ENCODE measurements at places on chromosomes 12 and 14.

DNA sequence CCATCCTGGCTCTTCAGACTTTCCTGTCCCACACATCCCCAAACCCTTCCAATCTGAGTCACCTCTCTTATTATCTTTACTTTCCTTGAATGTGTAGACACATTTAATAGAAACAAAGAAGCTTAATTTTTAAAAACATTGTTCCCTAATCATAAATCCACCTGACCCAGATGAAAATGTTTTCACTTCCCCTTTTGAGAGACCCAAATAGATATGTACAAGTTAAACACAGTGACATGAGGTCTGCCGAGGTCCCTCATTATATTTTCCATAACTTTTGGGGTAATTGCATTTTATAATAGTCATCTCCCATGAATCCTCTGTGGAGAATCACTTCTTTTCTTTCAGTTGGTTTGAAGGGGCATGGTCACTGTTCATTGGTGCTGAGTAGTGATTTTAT, 191.1 kb downstream of the GRIN2B start:
- H3K27me3 ChIP-seq: no peaks in the 10 kb centered on the region
- no peaks in the 10 kb centered on the region for H3K4me1 ChIP-seq
- H3K36me3 ChIP-seq: no peaks in the 10 kb centered on the region
- DNase-seq: no peak

- no peaks in the 10 kb centered on the region for H3K36me3 ChIP-seq
- peaks cover 31% of the 10 kb centered on the region for H3K4me1 ChIP-seq
- H3K4me3 ChIP-seq: no peak overlapping the region
Measured at GRCh38 chr14:99685596-99685995, 1.5 kb downstream of the CYP46A1 start.

DNA sequence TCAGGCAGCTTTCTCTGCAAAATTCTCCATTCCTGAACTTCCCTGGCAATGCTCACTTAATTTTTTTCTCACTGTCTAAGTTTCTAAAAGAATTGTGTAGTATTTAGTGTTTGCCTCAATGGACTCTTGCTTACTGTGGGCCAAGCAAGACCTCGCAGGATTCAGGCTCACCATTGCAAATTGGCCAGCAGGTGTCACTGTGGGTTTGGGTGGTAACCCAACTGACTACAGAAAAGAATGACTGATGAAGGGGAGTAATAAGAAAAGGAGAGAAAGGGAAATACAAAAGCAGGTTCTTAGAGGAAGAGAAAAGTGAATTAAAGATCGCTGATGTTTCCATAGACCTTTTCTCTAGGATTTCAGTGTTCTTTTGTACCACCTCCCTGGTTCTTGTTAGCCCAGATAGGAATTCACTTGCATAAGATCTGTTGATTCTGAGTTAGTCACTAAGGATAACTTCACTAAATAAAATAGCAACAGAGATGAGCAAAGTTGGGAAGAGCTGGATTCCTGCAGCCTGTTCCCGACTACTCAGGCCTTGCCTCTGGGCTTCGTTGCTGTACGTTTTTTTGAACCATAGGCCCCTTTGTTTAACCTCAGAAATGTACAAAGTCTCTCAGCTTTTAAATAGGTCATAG, 386.5 kb upstream of the DDHD1 start:
- no peaks in the 10 kb centered on the region for H3K36me3 ChIP-seq
- no peak overlapping the region for H3K4me3 ChIP-seq
- DNase-seq: peak; percentile 14
- no peaks in the 10 kb centered on the region for H3K4me1 ChIP-seq

GRCh38 chr12:52403561-52403960, 2.6 kb downstream of the KRT82 start:
- H3K27me3 ChIP-seq: no peaks in the 10 kb centered on the region
- H3K4me1 ChIP-seq: no peaks in the 10 kb centered on the region
- H3K36me3 ChIP-seq: no peaks in the 10 kb centered on the region

DNA sequence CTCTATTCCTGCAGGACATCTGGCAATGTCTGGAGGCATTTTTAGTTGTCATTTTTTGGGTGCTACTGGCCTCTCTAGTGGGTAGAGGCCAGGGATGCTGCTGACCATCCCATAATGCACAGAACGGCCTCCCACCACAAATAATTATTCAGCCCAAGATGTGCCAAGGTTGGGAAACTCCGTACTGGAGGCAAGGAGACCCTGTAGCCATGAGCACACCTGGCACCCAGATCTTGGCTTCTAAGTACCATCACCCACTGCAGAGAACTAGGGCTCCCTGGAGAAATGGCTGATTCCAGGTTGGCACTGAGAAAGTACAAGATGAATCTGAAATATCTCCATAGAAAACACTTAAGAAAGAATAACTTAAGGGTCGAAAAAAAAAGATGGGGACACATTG, 81.7 kb downstream of the RBM19 start:
- H3K27me3 ChIP-seq: no peaks in the 10 kb centered on the region
- no peaks in the 10 kb centered on the region for H3K4me1 ChIP-seq
- no peak overlapping the region for H3K4me3 ChIP-seq

GRCh38 chr12:27572486-27573255, 48.7 kb downstream of the PPFIBP1 start:
- no peak overlapping the region for H3K27ac ChIP-seq
- no peak overlapping the region for H3K4me3 ChIP-seq
- no peaks in the 10 kb centered on the region for H3K27me3 ChIP-seq
- DNase-seq: no peak
- H3K4me1 ChIP-seq: no peaks in the 10 kb centered on the region
- no peaks in the 10 kb centered on the region for H3K36me3 ChIP-seq

DNA sequence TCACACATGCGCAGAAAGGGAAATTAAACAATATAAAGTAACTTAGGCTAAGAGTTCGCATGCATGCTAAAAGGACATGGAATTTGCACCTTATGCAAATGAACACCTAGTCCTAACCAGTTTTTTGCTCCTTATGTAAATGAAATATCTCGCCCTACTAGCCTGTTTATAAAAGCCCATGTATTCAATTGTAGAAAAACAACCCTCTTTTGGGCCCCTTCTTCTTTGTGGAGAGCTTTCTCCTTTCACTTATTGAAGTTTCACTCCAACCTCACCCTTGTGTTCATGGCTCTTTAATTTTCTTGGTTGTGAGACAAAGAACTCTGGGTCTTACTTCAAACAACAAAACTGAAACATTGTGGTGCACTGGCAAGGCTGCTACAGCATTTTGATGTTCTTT, 333.4 kb upstream of the ATXN7L3B start:
- H3K27ac ChIP-seq: no peak overlapping the region
- H3K27me3 ChIP-seq: no peaks in the 10 kb centered on the region
- H3K36me3 ChIP-seq: no peaks in the 10 kb centered on the region
- no peak overlapping the region for H3K4me3 ChIP-seq
- no peak for DNase-seq

GRCh38 chr14:75147423-75148071, 20.7 kb upstream of the NEK9 start:
- H3K27ac ChIP-seq: no peak overlapping the region
- H3K4me1 ChIP-seq: peaks cover 22% of the 10 kb centered on the region
- peak; percentile 48 for DNase-seq
- H3K4me3 ChIP-seq: no peak overlapping the region

DNA sequence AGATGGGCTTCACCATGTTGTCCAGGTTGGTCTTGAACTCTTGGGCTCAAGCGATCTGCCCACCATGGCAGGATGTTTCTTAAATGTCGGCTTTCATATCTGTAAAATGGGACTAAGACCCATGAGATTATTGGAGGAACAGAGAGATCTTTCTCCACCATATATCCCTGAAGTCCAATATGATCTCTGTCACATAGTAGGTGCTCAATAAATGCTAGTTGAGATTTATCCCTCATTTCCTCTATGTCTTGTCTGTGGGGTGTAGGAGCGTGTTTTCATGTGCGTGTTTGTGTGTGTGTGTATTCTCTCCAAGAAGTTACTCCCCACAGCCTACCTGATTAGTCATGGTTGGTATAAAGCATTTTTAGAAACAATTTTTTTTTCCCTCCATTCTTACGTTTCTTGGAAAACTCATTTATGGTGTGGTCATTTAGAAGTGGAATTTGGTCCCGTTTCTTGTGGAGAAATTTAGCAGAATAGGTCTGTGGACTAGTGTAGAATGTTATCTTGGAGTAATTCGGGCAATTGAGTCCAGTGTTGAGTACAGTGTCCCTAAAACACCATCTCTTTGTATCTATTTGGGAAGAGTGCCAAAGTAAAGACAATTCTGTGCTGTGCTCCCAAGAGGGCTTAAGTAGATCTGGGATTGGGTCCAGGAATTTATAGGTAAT, 4.3 kb downstream of the STRAP start:
- peaks cover 19% of the 10 kb centered on the region for H3K4me1 ChIP-seq
- DNase-seq: no peak
- no peak overlapping the region for H3K4me3 ChIP-seq
- H3K27me3 ChIP-seq: no peaks in the 10 kb centered on the region
- H3K36me3 ChIP-seq: peaks cover 33% of the 10 kb centered on the region

GRCh38 chr12:101604132-101604531, 9.4 kb downstream of the MYBPC1 start:
- H3K36me3 ChIP-seq: no peaks in the 10 kb centered on the region
- no peaks in the 10 kb centered on the region for H3K4me1 ChIP-seq
- H3K27me3 ChIP-seq: no peaks in the 10 kb centered on the region
- no peak overlapping the region for H3K27ac ChIP-seq

- H3K36me3 ChIP-seq: no peaks in the 10 kb centered on the region
- H3K27ac ChIP-seq: no peak overlapping the region
- no peak for DNase-seq
- no peaks in the 10 kb centered on the region for H3K4me1 ChIP-seq
Measured at GRCh38 chr12:71223139-71223538, 65.3 kb upstream of the TSPAN8 start.

GRCh38 chr12:28893365-28893764, 255.7 kb upstream of the FAR2 start:
- no peak overlapping the region for H3K4me3 ChIP-seq
- H3K4me1 ChIP-seq: no peaks in the 10 kb centered on the region
- DNase-seq: no peak
- H3K27ac ChIP-seq: no peak overlapping the region

DNA sequence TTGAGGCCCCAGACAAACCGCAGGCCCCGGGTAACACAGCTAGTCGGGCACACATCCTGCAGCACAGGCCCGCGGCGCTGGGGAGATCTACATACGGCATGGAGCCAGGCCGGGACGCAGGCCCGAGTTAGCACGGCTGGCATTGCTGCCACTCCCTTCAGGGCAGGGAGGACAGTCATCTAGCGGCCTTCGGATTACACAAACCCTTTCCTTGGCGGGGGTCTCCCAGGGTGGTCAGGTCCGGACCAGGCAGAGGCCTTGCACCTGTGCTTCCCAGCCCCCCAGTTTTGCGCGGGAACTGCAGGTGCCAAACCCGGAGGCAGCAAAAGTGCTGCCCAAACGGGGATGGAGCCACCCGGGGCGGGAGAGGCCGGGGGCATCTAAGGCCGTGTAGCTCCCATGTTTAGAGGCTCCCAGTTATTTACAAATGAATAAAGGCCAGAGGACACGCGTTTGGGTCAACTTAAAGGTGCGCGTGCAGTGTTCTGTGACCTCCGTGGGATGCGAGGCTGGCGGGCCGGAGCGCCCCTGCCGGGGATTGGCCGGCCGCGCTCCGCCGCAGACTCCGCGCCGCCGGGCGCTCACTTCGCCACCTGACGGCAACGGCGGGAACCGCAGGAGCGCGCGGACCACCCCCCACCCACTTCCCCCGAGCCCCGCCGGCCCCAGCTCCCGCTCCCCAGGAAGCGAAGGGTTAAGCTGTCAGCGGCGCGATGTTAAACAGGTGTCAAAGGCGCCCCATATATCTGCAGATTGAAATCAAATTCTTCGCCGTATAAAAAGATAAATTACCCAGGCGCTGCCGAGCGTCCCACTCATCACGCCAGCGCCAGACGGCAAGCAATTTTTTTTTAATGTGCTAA, 18.1 kb downstream of the VSX2 start:
- DNase-seq: peak; percentile 47
- H3K4me3 ChIP-seq: peak overlapping the region; percentile 67
- peaks cover 8% of the 10 kb centered on the region for H3K27me3 ChIP-seq
- H3K27ac ChIP-seq: no peak overlapping the region

DNA sequence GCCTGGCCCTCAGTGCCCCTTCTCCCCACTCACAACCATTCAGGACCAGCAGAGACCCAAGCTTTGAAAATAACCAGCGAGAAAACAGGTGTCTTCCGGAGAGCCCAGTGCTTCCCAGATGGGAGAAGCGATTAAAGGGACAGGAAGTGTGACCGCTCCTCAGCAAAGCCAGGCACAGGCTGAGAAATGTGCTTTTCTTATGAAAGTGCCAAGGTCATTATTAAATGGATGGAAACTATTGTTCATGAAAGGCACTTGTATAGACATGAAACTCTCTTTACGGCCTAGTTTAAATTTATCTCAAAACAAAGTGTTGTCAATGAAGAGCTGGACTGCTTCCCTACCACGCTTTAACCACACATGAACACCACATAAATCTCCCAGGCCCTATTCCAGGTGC, 210.4 kb downstream of the SPTSSA start:
- no peak overlapping the region for H3K4me3 ChIP-seq
- no peaks in the 10 kb centered on the region for H3K4me1 ChIP-seq
- DNase-seq: no peak
- H3K27ac ChIP-seq: no peak overlapping the region

DNA sequence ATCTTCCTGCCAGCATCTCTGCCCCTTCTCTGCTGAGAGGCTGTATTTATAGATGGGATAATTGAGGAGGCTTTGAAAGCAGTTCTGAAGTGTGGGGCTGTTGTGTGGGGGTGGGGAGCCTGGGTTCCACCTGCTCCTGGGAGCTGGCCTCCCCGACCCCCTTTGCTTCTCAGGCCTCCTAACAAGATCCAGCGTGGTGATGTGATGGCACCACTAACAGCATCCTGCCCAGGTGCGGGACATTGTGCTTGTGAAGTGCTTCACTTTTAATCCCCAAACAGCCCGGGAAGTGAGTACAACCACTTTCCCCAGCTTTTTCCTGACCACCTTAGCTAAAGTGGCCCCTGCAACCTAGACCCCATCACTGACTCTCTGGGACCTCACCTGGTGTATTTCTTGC, 95.1 kb upstream of the NRXN3 start:
- no peaks in the 10 kb centered on the region for H3K4me1 ChIP-seq
- no peak for DNase-seq
- no peaks in the 10 kb centered on the region for H3K36me3 ChIP-seq

- no peaks in the 10 kb centered on the region for H3K27me3 ChIP-seq
- no peaks in the 10 kb centered on the region for H3K36me3 ChIP-seq
- H3K27ac ChIP-seq: no peak overlapping the region
- H3K4me1 ChIP-seq: peaks cover 7% of the 10 kb centered on the region
- no peak overlapping the region for H3K4me3 ChIP-seq
Measured at GRCh38 chr14:90797451-90797850, 18.8 kb downstream of the TTC7B start.

GRCh38 chr12:42683933-42684801, 94.6 kb upstream of the PRICKLE1 start:
- H3K27me3 ChIP-seq: no peaks in the 10 kb centered on the region
- no peak for DNase-seq
- H3K4me1 ChIP-seq: no peaks in the 10 kb centered on the region
- no peak overlapping the region for H3K4me3 ChIP-seq

DNA sequence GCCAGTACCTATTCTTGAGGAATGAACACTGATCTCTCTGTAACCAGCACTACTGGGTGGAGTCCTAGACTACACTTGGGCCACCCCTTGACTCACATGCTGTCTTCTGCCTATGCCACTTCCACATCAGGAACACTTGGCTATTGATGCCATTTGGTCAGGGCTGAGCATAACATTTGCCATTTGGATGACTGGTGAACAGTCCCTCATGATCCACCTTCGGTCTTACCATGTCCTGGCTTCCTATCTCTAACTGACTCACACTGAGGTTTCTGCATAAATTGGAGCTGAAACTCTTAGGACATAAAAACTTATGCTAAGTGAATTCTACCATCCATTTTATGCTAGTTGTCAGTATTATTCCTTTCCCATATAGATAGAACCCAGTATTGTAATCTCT, 91.7 kb upstream of the PELI2 start:
- no peak overlapping the region for H3K27ac ChIP-seq
- no peak for DNase-seq
- H3K4me3 ChIP-seq: no peak overlapping the region
- peaks cover 15% of the 10 kb centered on the region for H3K27me3 ChIP-seq

GRCh38 chr12:7373226-7373625, 69.4 kb downstream of the ACSM4 start:
- peaks cover 18% of the 10 kb centered on the region for H3K27me3 ChIP-seq
- no peaks in the 10 kb centered on the region for H3K4me1 ChIP-seq
- no peak overlapping the region for H3K4me3 ChIP-seq
- no peak overlapping the region for H3K27ac ChIP-seq

Measured in CD4-positive, alpha-beta T cell (primary cell).